Mammary epithelial cell (primary cell): ENCODE measurements at places on chromosomes 4 and X.

DNA sequence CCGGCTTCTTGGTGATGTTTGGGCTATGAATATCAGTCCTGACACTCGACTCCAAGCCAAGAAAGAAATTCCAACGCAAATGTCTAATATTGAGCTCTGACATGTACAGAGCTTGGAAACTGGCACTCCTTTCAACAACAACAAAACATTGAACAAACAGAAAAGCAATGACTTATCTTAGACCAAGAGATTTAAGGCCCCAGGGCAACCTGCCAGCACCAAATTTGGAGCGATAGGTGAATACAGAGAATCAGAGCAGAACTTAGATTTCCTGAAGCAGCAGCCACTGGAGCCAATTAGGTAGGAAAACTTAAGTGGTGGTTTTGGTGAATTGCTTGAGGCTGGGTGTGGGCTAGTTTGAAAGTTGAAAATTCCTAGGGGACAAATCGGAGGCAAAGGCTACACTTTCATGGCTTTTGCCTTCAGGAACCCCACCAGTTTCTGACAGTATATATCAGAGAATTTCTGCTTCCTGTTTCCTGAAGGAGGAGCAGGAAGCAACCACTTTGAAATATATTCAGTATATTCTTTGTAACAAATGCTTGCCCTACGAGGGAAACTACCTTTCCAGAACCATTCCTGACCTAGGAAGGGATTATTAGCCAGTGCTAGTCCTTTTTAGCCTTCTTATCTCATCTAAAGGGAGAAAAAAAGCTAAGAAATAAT lies 10.1 kb upstream of the FMR1 start:
- no peak for DNase-seq

DNA sequence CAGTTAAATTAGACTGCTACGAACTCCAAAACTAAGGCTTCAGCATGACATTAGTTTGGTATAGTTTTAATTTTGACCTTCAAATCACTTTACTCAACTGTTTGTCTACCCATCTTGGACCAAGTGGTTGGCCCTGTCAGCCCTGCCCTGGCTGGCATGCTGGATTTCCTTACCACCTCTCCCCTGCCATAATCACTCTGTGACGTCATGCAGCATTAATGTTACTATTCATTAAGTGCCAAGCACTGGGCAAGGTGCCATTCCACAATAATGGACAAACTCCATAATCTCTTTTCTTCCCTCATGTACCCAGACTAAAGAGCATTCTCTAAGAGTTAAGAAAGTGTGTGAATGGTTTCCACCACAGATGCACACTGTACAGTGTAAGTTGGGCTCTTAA lies 277.0 kb upstream of the INTU start:
- DNase-seq = no peak

GRCh38 chr4:152776352-152776751 lies 3.2 kb downstream of the TIGD4 start:
- peak; percentile 17 for DNase-seq

DNA sequence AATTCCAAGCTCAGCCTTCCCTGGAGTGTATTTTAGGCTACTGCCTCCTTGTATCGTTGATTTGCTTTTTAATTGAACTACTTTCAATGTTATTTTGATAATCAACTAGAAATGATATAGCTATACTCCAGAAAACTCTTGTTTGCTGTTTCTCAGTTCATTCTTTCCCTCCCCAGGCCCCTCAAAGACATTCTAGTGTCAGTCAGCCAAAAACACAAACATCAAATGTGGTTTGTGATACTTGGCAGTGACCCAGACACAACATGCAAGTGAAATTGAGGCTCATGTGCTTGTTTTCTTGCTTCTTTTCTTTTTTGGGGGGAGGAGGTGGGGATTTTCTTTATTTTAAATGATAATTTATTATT lies 7.6 kb downstream of the FAT4 start:
- peak; percentile 14 for DNase-seq

GRCh38 chr4:8594097-8595038 lies 1.8 kb downstream of the CPZ start:
- DNase-seq = peak; percentile 49

DNA sequence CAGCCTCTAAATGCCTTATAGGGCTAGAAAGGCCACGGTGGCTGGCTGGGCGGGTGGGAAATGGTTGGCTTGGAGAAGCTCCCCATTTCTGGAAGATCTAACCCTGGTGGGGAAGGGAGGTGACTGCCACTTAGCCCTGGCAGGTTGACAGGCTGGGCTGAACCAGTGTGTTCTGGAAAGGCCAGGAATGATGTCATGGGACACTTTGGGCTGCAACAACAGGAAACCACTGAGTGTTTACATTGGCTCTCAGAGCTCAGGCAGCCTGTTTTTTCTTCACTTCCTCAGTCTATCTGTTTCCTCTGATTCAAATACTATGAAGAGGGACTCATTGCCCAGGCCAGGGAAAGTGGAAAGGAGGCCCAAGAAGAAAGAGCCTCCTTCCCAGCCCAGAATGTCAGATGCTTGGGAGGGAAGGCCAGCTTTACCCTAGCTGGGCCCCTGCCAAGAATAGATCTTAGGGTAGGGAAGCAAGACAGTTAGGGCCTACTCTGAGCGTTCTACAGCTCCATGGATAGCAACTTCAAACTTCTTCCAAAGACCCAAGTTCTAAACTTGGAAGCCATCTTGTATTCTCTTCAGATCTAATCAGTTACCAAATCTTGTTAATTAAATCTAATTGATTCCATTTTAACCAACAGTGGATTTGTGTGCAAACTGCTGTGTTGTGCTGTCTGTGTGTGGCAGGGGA lies 65.8 kb upstream of the MSN start:
- DNase-seq = peak; percentile 54

- no peak for DNase-seq
These were observed 67.4 kb downstream of the APBB2 start for GRCh38 chr4:41146716-41147506.

DNA sequence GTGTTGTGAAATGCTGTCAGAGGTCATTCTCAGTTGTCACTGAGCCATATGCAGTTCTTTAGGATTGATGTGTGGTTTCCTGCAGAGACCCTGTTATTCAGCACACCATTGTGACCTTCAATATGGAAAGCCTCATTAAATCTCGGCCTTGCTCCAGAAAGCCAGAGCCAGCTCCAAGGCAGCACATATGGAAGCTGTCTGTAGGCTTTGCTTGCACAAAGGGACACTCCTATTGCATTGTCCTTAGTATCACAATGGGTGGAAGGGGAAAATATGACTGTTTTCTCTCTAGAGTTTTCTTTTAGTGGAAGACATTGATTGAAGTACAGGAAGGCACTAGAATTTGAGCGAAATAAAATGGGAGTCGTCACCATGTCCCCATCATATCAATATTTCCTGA lies 179.0 kb downstream of the CEP135 start:
- DNase-seq = no peak

GRCh38 chr4:157996061-157997028 lies 176.5 kb downstream of the GASK1B start:
- DNase-seq = no peak

DNA sequence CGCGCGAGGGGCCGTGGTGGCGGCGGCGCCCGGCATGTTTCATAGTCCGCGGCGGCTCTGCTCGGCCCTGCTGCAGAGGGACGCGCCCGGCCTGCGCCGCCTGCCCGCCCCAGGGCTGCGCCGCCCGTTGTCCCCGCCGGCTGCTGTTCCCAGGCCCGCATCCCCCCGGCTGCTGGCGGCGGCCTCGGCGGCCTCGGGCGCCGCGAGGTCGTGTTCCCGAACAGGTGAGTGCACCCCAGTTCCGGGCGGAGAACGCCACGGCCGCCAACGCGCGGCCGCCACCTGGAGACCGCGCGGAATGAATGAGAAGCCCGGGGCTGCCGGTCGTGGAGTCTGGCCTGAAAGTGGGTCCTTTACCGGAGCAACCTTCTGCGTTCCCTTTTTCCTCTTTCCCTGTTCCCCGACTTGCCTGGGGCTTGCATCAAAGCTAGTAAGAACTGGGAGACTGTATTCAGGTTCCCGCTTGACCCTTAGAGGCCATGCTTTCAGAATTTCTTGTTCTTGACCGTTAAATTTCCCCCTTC lies 429 bp downstream of the NOCT start:
- DNase-seq = peak; percentile 42

GRCh38 chr4:112771-113170 lies 11.5 kb upstream of the ZNF718 start:
- no peak for DNase-seq

GRCh38 chrX:83658731-83659130 lies 150.6 kb downstream of the POU3F4 start:
- no peak for DNase-seq

DNA sequence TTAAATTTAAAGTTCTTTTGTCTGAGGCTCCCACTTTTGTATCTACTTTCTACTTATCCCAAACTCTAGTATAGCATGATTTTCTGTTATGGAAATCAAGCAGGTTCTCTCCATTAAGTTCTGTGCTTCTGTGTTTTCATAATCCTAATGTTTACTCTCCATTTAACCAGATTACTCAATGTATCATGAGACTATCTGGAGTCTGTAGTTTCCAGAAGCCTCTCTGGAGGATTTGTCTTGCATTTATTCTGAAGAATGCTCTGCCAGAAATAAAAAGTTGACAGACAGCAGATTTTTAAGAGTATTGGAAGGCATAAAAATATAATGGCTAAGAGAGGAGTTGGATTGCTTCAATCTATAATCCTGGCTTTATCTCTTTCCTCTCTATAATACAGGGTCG lies 39.2 kb upstream of the PLS3 start:
- DNase-seq = no peak

DNA sequence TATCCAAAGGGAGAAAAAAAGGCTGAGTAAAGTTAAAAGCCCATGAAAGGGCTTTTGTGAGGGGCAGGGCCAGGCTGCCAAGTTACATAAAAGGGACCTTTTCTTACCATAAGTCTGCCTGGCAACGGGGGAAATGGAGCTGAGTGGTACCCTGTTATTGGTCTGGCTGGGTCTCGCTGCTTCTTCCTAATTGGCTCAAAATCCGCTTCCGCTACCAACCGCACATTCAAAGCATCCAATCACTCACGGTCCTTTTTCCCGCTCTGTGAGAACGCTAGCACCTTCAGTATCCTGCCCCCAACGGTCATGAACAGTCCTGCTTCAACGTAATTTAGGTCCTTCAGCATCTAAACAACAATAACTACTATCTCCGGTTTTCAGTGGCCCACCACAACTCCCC lies 611 bp downstream of the TEX11 start:
- DNase-seq = no peak

GRCh38 chr4:40629401-40630334 lies at the start of gene RBM47:
Gene RBM47, minus strand, starts transcription at chr4:40629864. Its CDS starts 190,971 bp downstream, at chr4:40438893.
- peak; percentile 78 for DNase-seq

- DNase-seq = no peak
These were observed 115.6 kb upstream of the NKX1-1 start for GRCh38 chr4:1521821-1522361.

GRCh38 chr4:153450544-153450917 lies 15.6 kb upstream of the TMEM131L start:
- DNase-seq = no peak

DNA sequence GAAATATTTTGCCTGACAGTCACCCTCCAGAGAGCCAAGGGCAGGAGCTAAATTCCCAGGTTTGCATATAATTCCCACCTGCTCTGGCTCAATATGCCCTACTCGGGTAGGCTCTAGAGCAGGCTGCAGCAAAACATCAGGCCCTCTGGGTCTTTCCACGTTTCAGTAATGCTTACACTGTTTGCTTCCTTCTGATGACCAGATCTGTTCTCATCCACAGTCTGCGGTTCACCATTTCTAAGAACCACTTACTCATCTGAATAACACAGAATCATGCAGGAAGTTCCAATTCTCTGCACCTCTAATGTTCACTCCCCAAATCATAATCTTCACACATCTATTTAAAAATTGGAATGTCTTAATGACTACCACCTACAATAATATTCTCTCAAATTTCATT lies 141.4 kb downstream of the PPP3CA start:
- peak; percentile 29 for DNase-seq

- DNase-seq = peak; percentile 41
These were observed 20.4 kb upstream of the GDPD2 start for GRCh38 chrX:70402721-70403120.
